ENCODE measurements at places on chromosomes 5 and 9.

DNA sequence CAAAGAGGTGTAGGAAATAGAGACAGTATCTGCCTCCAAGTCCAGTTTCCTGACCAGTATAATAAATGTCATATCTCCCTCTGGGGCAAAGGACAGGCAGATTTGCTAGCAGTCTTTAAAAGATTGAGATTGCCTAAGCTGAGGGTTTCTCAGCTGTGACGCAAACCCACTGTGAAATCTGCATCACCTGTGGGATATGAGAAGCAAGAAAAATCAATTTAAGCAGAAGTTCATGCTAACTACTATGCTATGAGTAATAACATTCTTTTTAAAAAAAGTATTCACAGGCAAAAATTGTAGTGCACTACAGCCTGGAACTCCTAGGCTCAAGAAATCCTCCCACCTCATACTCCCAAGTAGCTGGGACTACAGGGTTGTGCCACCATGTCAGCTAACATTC, 168.1 kb upstream of the POC5 start:
- DNase-seq: no peak

DNA sequence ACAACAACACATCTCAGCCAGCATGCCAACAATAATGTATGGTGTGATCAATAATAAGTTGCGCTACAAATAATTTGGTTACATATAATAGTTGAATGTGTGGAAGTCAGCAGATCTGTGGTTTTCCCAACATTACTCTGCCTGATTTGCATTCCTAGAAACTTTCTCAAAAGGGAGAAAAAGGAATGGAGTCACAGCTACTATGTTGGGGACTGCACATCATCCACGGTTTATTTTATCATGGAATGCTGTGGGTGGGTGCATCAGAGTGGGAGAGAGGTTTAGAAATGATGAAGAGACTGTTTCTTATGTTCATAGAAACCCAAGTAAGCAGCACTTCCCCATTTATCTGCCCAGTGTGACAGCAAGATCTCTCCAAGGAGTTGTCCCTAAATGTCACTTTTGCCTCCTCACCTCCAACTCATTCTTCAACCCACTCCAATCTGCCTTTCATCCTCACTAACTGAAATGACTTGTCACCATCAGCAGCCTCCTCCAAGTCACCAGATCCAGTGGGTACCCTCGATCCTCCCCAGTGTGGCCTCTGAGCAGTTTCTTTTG, 2.8 kb upstream of the SPOCK1 start:
- DNase-seq: no peak

DNA sequence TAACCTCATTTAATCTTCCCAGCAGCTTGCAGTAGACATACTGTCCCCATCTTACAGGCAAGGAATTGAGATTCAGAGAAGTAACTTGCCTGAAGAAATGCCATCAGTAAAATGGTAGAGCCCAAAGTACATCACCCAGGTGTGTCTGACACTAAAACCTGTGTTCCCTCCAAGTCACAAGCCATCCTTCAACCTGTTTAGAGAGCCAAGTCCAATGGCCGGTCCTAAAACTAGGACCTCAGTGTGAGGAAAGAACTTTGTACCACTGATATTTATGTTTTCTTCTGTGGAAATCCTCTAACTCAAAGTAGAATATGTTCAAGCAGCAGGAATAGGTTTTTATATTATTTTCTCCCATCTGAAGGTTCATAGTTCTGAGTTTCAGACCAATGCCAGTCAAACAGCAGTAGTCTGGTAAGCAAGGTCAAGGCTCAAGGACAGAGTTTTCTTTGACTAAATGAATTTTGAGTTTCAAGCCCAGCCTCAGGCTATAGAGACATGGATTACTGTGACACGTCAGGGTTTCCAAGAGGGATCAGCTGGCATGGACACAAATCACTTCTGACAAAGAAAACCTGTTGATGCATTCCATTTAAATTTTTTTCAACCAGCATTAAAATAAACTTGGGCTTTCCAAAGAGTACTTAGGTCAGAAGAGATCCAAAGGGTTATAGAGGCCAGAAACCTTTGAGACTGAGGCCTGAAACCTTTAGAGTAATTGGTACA, 80.9 kb upstream of the PLPP6 start:
- no peak for DNase-seq

GRCh38 chr5:150278046-150278730, 11.4 kb downstream of the CAMK2A start:
- no peak for DNase-seq

DNA sequence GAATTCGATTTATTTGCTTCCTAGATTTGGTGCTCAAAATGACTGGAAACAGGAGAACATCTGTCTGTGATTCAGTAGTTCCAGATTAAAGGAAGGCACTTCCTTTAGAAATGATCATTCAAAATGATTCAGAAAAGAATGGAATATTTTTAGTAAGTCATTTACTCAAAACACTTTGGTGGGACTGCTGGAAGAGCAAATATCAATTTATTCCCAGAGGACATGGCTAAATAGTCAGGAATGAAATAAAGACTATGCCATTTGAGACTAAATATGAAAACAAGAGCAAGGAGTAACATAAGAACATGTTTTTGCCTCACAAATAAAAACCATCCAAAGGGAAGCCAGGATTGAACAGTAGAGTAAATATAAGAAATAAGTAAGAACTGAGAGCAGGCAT, 138.6 kb upstream of the RASA1 start:
- no peak for DNase-seq

DNA sequence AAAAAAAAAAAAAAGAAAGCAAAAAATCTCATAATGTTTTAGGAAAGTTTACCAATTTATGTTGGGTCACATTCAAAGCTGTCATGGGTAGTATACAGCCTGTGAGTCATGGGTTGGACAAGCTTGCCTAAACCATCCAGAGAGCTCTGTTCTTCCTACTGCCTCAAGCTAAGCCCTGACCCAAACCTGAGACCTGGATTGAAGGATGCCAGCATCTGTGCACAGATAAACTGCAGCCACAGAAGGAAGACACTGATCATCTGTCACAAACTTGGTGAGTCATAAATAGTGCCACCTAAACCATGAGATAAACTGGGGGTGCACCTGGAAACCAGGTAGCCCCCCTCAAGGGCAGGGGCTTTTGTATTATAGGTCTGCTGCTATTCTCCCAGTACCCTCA, 31.0 kb downstream of the CSF2 start:
- no peak for DNase-seq

DNA sequence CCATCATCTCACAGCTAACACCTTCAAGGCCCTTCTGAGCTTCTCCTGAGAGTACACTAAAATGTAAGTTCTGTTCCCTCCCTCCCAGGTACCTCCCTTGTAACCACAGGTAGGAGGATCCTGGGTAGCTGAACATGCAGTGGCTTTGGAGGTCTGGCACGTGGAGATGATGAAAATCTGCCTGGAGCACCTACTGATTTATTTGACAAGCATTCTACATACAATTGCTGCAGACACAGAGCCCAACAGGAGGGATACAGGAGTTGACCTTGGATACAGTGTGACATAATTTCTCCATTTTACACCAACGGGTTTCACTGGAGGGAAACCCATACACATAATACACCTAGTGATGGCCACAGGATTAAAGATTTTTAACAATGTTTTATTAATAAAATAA, 478.7 kb downstream of the SEMA5A start:
- peak; percentile 32 for DNase-seq

- no peak for DNase-seq
Observed at GRCh38 chr5:40073927-40074326, 605.8 kb upstream of the PTGER4 start.

- peak; percentile 27 for DNase-seq
Observed at GRCh38 chr5:93299681-93300308, 281.2 kb downstream of the NR2F1-AS1 start.

GRCh38 chr5:154566146-154566680, 88.2 kb upstream of the HAND1 start:
- DNase-seq: no peak

GRCh38 chr5:175306381-175306780, 137.6 kb downstream of the DRD1 start:
- DNase-seq: no peak

DNA sequence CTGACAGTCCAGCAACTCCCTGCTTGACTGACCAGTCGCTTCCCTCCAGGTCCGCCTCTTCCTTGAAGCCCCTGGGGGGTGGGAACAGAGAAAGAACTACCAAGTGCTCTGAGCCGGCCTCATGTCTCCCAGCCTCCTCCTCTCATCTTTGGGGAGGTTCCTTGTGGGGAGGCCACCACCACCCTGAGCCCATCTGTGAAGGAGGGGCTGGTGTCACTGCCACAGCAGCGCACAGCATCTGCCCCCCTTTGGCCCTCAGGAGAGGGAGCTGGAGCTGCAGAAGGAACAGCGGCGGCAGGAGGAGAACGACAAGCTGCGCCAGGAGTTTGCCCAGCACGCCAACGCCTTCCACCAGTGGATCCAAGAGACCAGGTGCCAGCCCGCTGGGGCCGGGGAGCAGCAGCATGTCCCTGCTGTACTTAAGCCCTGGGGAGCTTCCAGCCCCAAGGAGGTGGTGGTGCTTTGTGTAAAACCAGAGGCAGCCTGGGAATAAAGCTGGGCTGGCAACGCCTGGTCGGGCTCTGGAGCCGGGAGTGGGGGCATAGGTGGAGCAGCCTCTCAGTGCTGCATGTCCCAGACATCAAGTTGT, 29.4 kb downstream of the DYNC2I2 start:
- DNase-seq: no peak
